C1 segment of cervical spinal cord (tissue), 14 donors: ENCODE measurements at places on chromosomes 5 and 9.

DNA sequence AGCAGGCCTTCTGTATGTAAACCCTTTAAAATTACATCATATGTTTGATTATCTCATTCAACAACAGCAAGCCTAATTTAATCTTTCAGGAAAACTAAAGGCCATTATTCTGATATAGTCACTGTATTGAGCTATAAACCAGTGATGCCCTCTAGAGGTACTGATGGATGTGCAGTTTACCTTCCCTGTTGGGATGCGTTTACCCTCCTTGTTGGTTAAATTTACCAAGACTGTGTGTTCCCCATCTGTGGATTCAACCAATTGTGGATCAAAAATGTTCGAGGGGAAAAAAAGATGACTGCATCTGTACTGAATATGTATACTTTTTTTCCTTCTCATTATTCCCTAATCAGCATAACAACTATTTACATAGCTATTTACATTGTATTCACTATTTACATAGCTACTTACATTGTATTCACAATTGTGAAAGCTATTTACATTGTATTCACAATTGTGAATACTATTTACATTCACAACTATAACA lies 3.7 kb upstream of the BAAT start:
- no peak for DNase-seq

- DNase-seq: no peak
Measured at GRCh38 chr5:35240892-35241291, 10.6 kb upstream of the PRLR start.

GRCh38 chr5:122120957-122121356 lies 8.4 kb upstream of the ZNF474 start:
- DNase-seq: no peak

- no peak for DNase-seq
Measured at GRCh38 chr5:40474250-40474649, 205.5 kb upstream of the PTGER4 start.

DNA sequence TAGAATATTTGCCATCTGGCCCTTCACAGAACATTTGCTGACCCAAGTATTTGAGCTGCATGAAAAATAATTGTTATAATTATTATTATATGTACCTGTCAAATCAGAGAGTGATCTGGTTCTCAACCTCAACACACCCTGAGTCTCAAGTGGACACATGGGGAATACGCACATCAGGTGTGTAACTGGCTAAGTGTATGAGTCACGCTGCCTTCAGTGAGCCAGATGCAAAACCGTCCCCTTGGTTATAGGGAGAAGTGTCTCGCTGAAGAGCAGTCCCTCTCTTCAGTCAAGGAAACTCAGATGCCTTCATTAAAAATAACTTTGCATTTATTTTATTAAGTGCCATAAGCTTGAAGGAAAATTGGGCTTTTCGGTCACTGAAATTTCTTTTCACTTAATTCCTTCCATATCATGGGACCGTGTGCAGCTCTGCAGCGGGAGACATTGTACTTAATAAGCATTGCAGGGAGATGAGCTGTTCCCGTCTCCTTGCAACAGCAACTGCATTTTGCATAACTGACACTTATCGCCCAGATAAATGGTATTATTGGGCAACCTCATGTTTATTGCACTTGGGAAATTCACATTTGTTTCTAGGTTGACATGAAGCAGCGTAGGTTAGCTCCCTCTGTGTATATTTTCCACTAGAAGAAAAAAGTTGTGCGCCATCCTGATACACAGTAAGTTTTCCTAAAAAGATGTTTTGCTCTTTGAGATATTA lies 512.3 kb upstream of the DAP start:
- DNase-seq: no peak

GRCh38 chr5:5676218-5676617 lies 253.7 kb downstream of the ICE1 start:
- no peak for DNase-seq

DNA sequence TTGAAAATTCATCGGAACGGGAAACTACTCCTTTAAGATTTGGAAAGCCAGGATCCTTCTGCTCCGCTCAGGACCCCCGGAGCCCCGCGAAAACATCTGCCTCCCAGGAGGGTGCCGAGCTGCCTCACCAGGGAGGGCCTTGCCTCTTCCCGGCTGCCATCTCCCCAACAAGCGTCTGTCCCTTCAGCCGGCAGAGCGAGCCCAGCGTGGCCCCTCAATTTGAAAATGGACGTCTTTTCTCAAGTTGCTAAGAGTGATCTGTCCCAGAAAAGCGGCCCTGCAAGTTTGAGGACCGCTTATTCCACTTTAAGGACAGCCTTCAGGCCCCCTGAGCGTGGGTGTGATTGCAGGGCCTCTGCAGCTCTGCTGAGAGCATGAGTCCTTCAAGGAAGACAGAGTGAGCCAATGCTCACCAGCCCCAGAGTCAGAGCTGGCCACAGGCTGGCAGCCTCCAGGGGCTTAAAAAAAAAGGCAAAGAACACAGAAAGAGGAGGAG lies 101.3 kb downstream of the PHF2 start:
- DNase-seq: no peak

DNA sequence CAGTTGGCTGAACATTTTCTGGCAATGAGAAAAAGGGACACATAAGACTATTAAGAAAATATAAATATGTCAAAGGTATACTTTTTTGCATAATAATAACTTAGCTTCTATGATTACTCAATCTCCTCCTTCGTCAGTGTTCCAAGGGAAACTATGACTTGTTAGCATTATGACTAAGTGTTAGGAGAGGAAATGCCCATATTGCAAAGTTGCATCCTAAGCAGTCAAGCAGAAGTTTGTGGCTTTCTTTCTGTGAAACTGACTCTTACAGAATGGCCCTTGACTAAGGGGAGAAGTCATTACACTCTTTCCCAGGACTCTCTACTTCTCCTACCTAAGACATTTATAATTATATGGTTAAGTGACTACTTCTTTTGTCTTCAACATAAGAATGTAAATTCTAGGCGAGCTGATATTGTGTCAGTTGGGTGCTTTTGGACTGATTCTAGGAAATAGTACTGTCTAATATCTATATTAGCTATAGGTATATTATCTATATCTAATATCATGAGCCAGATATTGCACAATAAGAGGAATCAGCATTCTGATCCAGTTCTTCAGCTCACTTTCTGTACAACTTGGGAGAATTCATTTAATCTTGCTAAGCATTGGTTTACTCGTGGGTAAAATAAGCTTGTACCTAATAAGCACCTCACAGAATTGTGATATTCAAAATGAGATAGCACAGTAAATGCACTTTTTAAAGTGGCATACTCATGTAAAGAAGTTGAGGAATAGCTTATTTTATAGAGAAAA lies 16.4 kb upstream of the SPINK6 start:
- no peak for DNase-seq

GRCh38 chr9:87389936-87390335 lies 107.7 kb upstream of the DAPK1 start:
- no peak for DNase-seq

DNA sequence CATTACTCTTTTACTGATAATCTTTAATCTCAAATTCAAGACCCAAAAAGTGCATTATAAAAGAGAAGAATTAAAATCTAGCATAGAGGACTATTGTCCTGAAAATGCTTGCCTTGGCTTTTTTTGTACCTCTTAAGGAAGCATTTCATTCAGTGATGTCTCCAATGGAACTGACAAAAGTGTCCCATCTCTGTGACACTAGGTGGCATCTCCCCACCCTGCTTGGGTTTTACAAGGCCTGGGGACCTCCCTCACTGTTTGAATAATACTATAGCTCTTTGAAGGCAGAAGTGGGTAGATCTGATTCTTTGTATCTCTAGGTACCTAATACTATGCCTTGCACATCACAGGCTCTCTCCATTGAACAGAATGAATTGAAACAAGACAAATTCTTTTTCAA lies 180.6 kb downstream of the EPB41L4A start:
- no peak for DNase-seq

DNA sequence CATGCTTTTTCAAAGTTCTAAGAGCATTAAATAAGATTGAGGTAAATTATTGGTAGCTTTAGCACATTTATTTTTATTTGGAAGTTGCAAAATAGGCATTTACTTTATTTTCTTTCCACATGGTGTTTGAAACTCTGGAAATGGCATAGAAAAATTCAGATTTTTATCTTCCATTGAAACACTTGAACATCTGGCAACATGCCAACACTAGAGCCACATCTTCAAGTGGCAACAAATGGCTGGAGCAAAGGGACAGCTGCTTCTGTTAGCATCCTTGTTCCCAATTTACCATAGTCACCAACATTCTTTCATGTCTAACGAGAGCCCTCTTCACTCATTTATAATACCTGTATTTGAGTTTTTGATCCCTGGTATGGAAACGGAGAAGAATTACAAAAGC lies 539.9 kb downstream of the ZNF608 start:
- no peak for DNase-seq

GRCh38 chr9:4413856-4414255 lies 76.4 kb upstream of the SLC1A1 start:
- no peak for DNase-seq

- no peak for DNase-seq
Measured at GRCh38 chr9:70390933-70391341, 23.5 kb downstream of the KLF9 start.

DNA sequence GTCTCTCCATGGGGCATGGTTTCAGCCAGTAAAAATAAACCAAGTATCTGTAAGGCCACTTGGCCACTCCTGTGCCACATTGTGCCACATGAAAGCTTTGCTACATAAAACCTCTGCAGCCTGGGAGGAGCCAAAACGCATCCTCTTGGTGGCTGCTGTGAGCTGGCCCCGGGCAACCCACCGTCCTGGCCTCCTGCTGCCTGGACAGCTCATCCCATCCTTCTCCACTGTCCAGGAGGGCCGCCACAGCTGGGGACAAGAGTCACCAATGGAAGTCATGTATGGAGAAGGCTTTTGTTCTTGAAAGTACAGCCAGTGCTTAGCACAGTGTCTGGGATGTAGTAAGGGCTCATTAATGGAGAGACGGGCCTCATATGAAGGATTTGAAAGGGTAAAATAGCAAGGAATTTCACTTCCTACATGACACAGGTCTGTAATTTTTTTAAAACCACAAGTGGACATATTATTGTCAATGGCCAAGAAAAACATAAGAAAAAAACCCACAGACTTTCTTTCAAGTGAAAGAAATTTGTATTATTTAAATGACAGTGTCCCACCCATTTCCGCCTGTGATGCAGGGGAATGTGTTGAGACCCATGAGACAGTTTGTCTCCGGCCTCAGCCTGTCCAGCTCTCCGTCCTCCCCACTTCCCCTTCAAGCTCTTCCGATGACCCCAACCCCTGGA lies 6.6 kb downstream of the PTGES start:
- no peak for DNase-seq

- no peak for DNase-seq
Measured at GRCh38 chr5:25160891-25161290, 516.1 kb upstream of the CDH10 start.

DNA sequence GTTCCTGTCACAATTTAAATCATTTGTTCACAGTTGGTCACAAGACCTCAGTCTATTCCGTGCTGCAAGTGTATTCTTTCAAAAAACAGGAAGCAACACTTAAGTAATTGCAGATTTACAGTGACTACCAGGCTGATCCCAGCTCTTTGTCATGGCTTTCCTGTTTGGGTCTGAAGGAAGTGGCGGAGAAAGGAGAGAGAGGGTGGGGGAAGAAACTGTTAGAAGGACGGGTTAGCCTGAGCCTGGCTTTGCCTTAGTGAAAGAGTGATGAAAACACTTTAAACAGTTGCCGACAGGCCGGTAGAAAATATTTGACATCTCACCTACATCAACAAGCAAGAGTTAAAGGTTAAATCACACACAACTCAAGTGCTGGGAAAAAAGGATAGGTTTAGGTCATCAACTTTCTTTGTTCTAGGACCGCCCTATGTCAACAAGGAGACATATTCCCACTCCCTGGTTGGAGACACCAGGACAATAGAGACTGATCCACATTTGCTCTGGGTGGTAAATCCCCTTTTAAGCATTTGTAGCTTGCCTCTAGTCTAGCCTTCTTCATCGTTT lies 102.2 kb upstream of the DAB2 start:
- DNase-seq: no peak

GRCh38 chr5:118580949-118581348 lies 407.4 kb downstream of the DTWD2 start:
- DNase-seq: no peak

DNA sequence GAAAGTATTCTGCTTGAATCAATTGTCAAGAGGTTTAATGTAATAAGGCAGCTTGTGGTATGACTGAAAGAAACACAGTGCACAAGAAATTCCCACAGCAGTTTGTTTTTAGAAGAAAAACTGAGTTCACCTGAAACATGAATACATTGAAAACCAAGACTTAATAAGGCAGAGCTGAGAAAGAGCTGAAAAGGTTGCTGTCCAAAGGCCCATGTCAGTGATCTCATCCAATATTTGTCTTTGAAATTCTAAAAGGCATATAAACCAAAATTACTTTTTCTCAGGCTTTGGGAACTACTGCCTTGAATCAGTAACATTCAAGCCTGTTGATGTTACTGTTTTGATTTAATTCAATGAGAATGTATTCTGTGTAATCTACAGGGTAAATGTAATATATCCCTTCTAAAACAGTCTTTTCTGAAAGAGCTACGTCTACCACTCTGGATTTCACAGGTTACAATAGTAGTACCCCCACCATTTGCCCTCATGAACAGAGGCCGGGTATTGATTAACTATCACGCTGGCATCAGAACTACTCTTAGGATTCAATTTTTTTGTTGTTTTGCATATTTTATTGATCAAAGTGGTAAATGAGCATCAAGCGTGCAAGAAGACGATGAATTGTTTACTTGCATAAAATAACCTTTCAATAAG lies 57.8 kb downstream of the PPIC start:
- DNase-seq: no peak

GRCh38 chr5:147321569-147321968 lies 86.7 kb downstream of the STK32A start:
- no peak for DNase-seq

GRCh38 chr9:77013932-77014596 lies 5.4 kb upstream of the FOXB2 start:
- no peak for DNase-seq
